Spinal cord (tissue), 10 donors: ENCODE measurements at places on chromosomes 12 and 14. TPM values are rescaled to one million over a fixed set of nuclear protein-coding genes. Genes with fewer than 3 reads are reported as not detected.

DNA sequence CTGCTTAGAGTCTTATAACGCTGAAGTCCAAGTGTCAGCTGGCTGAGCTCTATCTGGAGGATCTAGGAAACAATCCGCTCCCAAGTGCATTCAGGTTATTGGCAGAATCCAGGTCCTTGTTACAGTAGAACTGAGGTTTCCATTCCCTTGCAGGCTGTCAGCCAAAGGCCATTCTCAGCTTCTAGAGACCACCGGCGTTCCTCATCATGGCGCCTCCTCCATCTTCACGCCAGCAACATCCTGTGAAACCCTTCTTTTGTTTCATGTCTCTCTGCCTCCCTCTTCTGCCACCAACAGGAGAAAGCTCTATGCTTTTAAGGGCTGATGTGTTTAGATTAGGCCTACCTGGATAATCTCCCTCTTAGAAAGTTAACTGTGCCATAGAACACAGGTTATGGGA lies 133.0 kb upstream of the RASSF8 start:
- no peak overlapping the region for H3K4me3 ChIP-seq
- no peaks in the 10 kb centered on the region for H3K36me3 ChIP-seq
- no peaks in the 10 kb centered on the region for H3K4me1 ChIP-seq
- DNase-seq: no peak

GRCh38 chr12:122947352-122947792 lies 18.9 kb downstream of the ABCB9 start:
- DNase-seq: no peak
- H3K27me3 ChIP-seq: no peaks in the 10 kb centered on the region
- H3K36me3 ChIP-seq: peaks cover 60% of the 10 kb centered on the region

DNA sequence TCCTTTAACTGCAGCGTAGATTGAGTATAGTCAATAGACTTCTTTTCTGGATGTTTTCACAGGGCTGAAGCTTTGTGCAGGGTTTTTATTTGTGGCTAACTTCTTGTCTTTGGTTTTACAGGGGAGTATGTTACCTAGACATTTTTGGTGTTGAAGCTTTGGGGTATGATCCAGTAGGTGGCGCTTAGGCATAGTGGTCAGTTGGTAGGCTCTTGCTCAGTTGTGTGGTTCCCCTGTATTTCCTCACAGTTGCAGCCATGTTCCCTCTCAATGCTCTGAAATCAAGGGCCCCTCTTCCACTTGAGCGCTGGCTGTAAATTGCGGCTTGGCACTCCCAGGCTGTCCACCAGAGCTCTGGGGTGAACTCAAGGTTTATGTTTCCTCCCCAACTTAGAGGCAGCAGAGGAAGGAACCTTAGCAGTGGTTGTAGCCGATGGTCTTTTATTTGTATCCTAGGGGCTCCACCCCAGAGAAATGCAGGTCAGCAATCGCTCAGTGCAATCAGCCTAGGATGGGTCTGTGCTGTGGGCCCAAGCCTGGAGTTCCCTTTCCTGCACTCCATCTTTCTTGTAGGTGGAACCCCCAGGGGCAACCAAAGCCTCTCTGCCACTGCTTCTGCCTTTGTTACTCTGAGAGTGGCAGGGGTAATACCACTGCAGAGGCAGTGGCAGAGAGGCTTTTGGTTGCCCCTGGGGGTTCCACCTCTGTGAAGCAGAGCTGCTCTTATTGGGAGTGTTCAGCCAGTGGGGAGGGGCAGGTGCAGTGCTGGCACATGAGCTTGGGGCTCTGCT lies 55.1 kb downstream of the CMAS start:
- no peak overlapping the region for H3K4me3 ChIP-seq
- H3K4me1 ChIP-seq: peaks cover 13% of the 10 kb centered on the region
- no peak for DNase-seq
- H3K27ac ChIP-seq: no peak overlapping the region

The INF2 gene
- total RNA-seq: 43.0 TPM
